ENCODE measurements at places on chromosomes 12 and 14.

DNA sequence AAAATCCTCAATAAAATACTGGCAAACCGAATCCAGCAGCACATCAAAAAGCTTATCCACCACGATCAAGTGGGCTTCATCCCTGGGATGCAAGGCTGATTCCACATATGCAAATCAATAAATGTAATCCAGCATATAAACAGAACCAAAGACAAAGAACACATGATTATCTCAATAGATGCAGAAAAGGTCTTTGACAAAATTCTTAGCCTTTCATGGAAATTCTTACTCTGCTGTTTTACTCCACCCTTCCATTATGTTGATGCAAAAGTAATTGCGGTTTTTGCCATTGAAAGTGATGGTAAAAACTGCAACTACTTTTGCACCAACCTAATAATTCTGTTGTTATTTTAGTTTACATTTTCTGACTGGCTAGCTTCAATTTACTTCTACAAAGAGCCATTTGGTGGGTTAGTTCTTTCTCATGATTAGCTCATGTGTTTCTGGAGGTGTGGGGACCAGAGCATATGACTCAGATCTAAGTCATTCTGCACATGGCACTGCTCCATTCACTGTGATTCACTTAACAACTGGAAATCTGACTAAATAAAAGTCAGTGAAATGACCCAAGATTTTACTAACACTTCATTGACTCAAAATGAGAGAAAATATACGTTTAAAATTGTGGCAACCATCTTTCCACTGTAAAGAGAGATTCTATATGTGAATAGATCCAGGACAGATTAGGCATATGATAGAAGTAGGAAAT, 99.9 kb downstream of the TMTC3 start:
- DNase-seq, result no peak

- no peak for DNase-seq
These were observed 29.3 kb upstream of the PELI2 start for GRCh38 chr14:56088941-56089340.

DNA sequence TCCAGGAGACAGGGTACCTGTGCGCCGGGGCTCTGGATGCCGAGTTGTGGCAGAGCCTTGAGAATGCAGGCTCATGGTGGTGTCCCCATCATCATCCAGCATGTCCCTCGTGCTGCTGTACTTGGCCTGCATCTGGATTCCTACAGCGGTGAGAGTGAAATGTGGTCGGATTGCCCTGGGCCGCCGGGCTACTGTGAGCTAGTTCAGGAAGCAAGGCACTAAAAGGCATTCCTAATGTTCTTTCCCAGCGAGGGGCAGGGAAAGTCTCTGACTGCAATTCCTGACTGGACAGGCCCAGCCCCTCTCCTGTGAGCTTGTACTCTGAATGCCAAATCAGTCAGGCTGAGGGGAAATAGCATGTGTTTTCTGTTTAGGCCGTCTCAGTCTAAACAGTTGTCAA, at the start of gene CLEC1A:
CLEC1A (minus strand) TSS at position 195 of the 400 bp plus-strand sequence; CDS start at position 132, 63 bp downstream.
- DNase-seq, result no peak

GRCh38 chr14:99240627-99241324, 31.2 kb downstream of the BCL11B start:
- DNase-seq, result no peak

- DNase-seq, result no peak
These were observed 706.8 kb downstream of the GALC start for GRCh38 chr14:87286191-87286590.

DNA sequence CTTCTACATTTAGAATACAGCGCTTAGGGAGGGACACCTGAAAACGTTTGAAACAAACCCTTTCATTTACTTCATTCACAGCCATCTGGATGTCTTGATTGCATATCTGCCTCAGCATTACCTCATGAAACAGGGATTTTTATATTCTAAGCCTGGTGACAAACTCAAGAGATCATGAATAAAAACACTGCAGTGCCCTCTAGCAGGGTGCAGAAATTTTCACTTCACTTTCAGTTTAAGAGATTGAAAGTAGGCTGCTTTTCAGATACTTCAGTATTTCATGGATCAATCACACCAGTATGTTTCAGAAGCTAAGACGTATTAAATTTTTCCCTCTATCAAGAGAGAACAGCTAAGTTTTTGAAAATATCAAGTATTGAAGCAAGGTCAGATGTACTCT, 467.8 kb downstream of the MDGA2 start:
- no peak for DNase-seq

DNA sequence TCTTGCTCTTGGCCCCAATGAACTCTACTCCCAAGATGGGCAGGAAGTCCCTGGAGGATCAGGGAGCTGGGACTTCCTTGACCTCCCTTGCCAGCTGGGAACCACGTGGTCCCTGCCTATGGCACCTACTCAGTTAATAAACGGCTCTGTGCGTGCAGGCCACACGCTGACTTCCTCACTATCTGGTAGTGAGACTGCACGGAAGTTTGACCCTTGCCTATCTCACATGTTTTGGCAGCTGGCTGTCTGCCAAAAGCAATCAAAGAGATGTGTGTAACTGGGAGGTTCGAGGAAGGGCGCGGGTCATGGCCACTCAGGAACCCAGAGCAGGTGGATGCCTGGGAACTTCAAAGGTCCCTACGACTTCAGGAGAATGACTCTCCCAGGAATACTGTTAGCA, 57.9 kb downstream of the RFLNA start:
- DNase-seq, result peak; percentile 7

DNA sequence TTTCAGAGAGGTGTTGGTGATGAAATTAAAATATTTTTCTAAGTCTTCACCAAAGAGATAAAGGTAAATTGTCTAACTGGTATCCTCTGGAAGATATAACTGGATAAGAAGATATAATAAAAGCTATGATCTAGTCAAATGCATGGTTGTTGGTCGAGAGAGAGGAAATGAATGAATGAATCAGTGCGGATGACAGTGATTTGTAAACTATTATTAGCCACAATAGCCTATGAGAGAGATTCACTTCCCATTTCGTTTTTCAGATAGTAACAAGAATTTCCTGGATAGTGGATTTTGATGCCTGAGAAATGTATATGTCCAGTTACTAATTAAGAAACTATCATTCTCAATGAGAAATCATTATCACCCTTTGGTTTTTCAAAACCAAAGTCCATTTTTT, 63.1 kb downstream of the HEATR5A start:
- DNase-seq, result no peak

GRCh38 chr12:7369274-7369729, 65.4 kb downstream of the ACSM4 start:
- no peak for DNase-seq

DNA sequence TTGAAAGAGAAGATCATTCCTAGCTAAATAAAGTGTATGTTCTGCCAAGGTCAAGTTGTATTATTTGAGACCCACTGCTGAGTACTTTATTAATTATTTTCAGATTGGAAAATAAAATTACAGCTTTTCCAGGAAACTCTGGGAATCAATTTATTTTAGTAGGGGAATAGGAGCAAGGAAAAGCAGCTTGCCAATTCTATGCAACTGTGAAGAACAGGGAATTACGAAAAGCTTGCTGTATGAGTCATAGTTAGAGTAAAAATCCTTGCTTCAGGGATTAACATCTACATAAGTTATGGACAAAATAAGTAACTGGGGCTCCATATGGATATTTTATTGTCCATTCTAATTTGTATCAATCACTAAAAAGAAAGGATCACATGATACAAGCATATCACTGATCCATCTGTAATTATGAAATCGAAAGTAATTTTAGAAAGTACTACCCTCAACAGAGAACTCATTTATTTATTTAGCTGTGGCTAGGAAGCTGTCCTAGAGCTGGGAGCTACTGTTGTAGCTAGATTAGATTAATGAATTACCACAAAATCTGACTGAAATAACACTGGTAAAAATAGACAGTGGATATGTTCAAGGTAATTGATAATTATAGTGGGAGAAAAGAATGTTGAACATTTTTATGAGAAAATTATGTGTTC, 303.5 kb upstream of the NPAS3 start:
- no peak for DNase-seq

DNA sequence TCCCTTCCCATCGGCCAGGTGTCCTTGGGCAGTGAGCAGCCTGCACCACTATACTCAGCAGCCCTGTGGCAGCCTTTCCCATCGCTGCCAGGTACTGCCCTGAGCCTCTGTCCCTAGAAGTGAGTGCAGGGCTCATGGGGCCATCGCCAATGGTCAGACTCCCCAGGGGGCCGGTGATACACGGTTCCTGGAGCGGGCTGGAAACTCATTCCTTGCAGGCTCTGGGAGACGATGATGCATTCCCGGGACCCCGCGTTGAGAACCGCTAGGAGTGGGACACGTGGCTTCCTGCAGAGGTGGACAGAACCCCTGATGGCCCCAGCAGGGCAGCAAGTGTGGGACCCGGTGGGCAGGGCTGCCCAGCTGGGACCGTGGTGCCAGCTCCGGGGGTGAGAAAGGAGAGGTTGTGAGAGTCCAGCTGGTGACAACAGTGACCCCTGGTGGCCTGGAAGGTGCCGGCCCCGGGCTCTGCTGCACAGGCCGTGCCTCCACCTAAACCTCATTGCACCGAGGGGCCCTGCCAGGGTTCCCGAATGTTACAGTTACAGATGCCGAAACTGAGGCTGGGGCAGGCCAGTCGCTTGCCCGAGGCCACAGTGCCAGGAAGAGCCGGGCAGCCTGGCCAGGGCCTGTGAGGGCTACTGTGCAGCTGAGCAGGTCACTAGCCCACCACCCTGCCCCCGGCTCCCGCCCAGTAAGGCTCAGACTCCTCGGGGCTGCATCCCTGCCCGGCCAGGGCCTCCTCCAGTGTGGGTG, 33.8 kb downstream of the FBRSL1 start:
- no peak for DNase-seq

All from NCI-H1105 treated with DMSO at 0.1 percent for 48 hours (cell line).